Stimulated activated CD4-positive, alpha-beta T cell treated with anti-CD3 and anti-CD28 coated beads, TNF-alpha, amount 100 ng/mL, for 4 hours (primary cell): ENCODE measurements at places on chromosomes 3 and 15.
A peak's percentile ranks its signal among the peaks of the same experiment; 100 is the strongest.

- no peak for DNase-seq
These were observed 11.4 kb downstream of the TOP2B start for GRCh38 chr3:25653322-25653721.

DNA sequence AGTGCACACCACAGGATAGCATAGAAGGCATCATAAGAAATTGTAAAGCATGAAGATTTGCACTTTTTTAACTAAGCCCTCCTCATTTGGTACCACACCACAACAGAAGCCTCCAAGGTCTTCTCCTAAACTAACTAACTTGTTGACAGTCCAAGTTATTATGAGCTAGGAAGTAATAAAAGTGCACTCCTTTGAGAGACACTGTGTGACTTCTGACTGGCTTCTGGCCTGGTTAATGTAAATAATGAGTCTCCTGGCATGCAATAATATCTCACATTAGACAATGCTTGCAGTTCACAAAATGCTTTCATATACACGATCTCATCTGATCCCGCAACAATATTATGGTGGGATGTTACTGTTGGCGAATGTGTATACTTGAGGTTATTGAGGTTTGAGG, 103.9 kb upstream of the SLC24A5 start:
- no peak for DNase-seq

DNA sequence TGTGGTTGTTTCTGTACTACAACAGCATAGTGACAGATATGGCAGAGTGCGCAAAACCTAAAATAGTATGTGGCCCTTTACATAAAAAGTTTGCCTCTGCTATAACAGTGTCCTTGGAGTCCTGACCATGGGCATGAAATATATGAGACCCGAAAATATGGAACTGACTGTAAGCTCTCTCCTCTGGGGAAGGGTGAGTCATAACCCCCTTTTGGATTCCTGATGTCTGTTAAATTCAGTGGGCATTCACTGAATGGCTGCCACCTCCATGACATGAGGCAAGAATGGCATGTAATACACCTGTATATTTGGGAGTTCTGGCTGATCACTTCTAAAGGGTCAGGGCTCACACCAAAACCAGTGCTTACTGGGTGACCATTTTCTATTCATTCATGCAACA, 6.1 kb downstream of the TBC1D2B start:
- no peak for DNase-seq

DNA sequence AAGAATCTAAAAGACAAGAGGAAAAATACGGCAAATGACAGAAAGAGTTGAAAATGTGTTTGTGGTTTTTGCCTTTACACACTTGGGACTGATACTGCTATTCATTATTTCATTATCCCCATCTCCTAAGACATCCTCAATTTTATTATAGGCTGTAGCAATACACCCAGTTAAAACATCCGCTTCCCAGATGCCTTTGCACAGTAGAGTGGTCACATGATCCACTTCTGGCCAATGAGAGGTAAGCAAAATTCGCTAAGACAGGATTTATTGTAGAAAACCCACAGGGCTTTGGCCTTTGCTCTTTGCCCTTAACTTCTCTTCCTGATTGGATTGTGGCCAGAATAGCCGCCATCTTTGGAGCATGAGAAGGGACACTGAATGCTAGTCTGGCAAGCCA, 53.2 kb upstream of the BOC start:
- DNase-seq = no peak

DNA sequence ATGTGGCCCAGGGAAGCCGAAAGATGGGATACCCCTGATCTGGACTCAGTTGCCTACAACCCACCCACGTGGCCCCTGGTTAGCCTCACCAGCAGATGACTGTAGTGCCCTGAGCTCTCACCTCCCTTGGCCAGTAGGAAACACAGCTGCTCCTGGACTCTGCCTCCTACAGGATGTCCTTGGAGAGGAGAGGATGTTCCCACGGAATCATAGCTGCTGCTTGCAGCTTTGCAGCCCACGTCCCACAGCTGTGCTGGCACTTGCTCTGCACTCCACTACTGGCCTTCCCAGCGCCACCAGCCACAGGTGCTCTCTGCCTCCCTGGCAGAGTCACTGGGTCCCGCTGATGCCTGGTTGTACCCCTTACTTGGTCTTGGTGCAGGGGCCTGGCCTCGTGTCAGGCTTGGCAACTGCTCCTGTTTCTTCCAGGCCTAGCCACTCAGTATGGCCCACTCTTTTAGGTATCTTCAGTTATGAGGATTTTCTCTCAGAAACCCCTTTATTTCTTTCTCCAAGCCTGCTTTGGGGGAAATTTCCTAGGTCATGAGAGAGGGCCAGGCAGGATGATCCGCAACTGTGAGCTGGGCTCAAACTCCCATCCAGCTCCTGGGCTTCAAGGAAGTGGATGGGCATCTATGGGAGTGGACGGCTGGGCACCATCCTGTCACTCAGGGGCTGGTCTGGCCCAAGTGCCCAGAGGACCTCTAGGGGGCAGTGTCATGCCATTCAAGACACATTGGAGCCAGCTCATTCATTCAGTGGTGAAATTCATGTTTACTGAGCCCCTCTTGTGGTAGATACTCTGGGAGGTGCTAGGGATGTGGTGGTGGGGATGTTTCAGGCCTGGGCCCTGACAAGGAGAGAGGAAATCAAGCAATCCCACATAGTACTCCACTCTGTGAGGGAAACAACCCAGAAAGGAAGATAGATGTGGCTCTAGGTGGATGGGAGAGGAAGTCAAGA, 16.2 kb upstream of the VILL start:
- peak; percentile 58 for DNase-seq

DNA sequence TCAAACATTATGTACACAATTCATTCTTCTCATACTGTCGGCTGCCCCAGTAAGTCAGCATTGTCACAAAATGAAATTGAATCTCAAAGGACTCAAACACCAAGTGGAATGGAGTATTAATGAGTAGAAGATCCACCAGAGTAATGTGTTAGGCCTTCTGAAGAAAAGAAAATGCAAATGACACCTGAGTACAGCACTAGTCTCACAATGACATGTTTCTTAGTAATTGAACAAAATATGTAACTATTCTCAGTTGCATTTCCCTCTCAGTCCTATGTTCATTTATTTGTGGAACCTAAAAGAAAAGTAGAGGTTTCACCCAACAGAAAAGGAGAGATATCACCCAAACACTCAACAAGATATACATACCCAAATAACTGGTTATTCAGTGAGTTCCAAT, 283.9 kb upstream of the THBS1 start:
- no peak for DNase-seq

- DNase-seq = no peak
These were observed 280.7 kb downstream of the ZBTB20 start for GRCh38 chr3:114866430-114866829.

- DNase-seq = no peak
These were observed 47.9 kb downstream of the PIK3CB start for GRCh38 chr3:138786788-138787271.
